ENCODE measurements at places on chromosomes 16 and 17.
A peak's percentile ranks its signal among the peaks of the same experiment; 100 is the strongest.

DNA sequence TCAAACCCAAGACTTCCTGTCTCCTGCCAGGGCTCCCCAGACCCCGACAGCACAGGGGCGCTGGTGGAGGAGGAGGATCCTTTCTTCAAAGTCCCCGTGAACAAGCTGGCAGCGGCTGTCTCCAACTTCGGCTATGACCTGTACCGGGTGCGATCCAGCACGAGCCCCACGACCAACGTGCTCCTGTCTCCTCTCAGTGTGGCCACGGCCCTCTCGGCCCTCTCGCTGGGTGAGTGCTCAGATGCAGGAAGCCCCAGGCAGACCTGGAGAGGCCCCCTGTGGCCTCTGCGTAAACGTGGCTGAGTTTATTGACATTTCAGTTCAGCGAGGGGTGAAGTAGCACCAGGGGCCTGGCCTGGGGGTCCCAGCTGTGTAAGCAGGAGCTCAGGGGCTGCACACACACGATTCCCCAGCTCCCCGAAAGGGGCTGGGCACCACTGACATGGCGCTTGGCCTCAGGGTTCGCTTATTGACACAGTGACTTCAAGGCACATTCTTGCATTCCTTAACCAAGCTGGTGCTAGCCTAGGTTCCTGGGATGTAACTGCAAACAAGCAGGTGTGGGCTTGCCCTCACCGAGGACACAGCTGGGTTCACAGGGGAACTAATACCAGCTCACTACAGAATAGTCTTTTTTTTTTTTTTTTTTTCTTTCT lies 8.1 kb downstream of the SERPINF1 start:
- DNase-seq: no peak

- no peak for DNase-seq
Measured at GRCh38 chr16:6377956-6378355, 954.7 kb upstream of the RBFOX1 start.

GRCh38 chr16:28858421-28858820 lies 5.2 kb upstream of the SH2B1 start:
- no peak for DNase-seq

DNA sequence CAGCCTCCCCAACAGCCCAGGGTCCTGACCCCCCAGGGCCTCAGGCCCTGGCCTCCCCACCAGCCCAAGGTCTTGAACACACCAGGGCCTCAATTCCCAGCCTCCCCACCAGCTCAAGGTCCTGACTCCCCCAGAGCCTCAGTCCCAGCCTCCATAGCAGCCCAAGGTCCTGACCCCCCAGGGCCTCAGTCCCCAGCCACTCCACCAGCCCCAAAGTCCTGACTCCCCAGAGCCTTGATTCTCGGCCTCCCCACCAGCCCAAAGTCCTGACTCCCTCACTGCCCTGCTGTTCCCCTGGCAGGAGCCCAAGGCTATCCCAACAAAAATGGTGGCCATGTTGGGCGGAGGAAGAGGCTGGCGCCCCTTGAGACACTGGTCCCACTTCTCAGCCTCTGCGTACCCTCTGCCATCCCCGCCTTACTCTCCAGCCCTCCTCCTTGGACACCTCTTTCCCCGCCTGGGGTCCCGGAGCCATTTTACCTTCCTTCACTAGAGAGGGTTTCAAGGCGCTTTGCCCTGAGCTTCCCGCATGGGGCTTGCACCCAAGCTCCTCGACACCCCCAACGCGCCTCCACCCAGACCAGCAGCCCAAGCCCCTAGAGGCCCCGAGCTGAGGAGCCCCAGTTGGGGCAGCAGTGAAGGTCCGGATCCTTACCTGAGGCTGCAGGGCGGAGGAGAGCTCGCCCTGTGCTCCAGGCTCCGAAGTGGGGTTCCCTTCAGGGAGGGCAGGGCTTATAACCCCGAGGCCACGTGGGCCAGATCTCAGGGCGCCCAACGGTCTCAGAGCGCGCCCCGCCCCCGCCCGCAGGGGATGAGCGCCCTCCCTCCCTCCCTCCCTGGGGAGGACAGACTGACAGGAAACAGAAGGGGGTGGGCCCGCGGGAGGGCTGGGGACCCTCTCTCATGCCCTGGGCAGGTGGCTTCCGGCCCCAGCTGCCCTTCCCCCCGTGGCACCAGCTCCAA lies 3.5 kb upstream of the TSPOAP1 start:
- DNase-seq: peak; percentile 93

DNA sequence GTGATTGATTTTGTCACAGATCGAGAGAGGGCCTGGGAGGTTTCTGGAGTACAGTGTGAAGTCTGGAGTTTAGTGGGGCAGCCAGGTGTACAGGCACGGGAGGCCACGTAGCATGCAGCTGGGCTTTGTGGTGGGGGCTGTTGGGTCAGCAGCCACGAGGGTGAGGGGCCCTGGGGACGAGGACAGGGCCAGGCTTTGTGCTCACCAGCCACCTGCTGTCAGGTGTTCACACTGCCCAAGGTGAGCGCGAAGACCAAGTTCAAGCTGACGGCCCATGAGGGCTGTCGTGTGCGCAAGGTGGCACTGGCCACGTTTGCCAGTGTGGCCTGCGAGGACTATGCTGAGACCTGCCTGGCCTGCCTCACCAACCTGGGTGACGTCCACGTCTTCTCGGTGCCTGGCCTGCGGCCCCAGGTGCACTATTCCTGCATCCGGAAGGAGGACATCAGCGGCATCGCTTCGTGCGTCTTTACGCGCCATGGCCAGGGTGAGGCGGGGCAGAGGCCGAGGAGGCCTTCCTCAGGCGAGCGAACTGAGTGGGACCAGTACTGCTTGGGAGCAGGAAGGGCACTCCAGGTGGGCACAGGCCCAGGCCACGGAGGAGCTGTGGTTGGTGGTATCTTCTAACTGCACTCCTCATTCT lies 15.9 kb downstream of the LLGL1 start:
- no peak for DNase-seq

GRCh38 chr17:56870081-56870651 lies 36.2 kb downstream of the DGKE start:
- DNase-seq: no peak

- DNase-seq: no peak
Measured at GRCh38 chr16:77946823-77947222, 75.5 kb upstream of the CLEC3A start.

- DNase-seq: no peak
Measured at GRCh38 chr17:74380086-74380958, 13.0 kb downstream of the GPR142 start.

DNA sequence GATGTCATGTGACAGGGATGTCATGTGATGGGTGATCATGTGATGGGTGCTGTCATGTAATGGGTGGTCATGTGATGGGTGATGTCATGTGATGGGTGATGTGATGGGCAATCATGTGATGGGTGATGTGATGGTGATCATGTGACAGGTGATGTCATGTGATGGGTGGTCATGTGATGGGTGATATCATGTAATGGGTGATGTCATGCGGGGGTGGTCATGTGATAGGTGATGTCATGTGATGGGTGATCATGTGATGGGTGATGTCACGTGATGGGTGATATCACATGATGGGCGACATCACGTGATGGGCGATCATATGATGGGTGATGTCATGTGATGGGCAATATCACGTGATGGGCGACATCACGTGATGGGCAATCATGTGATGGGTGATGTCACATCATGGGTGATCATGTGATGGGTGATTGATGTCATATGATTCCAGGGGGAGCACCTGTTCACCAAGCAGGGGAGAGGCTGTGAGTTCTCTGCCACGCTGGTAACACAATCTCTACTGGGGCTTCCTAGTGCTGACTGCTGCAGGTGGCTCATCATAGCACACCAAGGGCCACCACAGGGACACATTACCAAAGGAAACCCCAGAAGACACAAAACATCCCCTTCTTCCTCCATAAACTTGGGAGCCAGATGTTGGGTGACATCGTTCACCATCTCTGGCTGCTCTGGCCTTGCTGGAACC lies 16.5 kb downstream of the CD300LB start:
- DNase-seq: no peak

DNA sequence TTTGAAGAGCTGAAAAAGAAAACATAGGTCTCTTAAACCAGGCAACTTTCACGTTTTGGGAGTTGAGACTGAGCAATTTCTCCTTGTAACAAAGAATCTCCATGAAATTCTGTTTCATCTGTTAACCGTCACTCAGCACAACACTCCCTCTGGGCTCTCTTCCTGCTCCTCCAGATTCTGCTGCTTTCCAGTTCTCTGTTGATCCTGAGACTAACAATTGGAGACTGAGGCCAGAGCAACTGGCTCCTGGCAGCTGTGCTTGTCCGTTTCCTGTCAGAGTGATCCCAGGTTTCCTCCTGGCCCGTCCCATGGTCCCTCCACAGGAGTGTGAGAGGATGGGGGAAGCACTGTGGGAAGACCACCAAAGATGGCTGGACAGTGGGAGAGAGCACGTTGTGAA lies 32.5 kb downstream of the IST1 start:
- DNase-seq: no peak

DNA sequence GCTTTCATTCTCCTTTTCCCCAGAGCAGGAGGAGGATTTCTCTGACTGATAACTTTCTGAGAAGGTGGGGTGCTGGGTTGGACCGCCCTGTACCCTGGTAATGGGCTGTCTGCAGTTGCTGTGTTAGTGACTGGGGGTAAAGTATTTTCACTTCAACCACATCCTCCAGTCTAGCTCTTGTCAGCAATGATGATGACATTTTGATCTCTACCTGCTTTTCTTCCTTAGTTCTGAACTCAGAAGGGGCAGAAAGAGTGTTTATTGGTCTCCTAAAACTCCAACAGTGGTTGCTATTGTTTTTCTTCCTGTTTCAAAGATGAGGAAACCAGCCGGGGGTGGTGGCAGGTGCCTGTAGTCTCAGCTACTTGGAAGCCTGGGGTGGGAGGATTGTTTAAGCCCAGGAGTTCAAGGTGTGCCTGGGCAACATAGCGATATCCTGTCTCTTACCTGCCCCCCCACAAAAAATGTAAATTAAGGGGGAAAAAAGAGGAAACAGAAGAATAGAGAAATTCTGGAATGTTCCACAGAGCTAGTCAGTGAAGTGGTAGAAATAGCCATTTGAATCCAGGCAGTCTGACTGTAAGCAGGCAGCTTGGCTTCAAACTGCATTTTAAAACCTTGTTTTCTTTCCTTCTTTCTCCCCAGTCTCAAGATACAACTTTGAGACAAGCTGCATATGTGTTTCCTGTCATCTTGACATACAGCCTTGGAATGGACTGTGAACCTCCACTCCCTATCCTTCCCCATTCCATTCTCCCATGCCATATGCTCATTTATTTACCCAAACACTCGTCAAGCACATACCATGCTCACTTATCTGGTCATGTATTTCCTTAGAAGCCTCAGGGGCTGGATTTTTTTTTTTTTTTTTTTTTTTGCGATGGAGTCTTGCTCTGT lies 3.3 kb upstream of the N4BP1 start:
- DNase-seq: peak; percentile 25

GRCh38 chr17:57607553-57608120 lies 137.5 kb downstream of the CCDC182 start:
- DNase-seq: no peak

DNA sequence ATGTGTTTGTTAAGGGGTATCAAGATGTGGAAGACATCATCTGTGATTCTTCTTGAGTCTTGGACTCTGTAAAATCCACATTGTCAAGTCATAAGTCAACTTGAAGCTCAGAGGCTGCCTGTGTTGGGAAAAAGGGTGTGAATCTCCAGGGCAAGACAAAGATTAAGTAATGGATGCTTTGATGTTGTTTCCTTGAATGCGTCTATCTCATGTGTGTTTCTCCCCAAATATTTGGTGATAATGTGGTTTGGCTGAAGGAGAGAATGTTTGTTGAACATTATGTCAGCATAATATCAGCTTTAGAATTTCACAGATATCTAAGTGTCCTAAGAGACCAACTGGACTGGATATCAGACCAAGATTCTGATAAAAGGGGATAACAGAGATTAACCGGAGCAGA lies 24.1 kb upstream of the KCNJ16 start:
- DNase-seq: no peak
